Naive thymus-derived CD4-positive, alpha-beta T cell (primary cell): ENCODE measurements at places on chromosomes 1 and 21. TPM values are rescaled to one million over a fixed set of nuclear protein-coding genes. Genes with fewer than 3 reads are reported as not detected.

DNA sequence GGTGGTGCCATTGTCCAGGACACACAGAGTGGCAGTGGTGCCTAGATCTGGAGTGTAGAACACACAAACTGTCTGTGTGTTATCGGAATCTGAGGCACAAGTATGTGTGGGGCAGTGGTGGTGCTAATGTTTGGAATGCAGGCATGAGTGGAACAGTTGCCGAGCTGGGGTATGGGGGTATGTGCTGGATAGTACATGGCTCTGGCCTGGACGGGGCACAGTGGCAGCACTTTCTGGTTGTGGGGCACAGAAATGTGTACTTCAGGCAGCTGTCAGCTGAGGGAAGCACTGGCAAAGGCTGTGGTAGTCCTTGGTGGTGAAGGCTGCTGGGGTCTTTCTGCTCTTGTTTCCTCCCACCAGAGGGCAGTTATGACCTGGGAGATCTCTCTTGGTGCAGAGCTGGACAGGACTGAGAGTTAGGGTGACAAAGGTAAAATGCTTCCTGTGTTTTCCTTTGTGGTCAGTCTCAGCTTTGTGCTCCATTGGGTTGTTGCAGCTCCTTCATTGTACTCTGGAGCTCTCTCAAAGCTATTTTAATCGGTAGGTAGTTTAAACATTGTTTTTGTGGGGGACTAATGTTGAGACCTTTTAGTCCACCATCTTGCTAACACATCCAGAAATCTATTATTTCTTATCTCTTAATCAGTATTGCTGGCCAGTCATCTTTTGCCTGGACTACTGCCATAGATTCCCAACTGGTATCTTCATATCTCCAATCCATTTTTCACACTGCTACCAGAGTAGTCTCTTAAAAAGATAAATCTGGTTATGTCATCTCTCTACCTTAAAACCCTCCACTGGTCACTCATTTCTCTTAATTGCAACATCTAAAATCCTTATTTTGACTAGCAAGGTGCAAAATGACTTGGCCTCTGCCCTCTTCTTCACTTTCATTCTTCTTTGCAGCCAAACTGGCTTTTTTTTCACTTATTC is 83.9 kb upstream of the NBPF4 start:
- no peak overlapping the region for H3K4me3 ChIP-seq
- no peak overlapping the region for H3K27ac ChIP-seq
- H3K4me1 ChIP-seq: no peaks in the 10 kb centered on the region
- no peak for DNase-seq
- H3K27me3 ChIP-seq: no peaks in the 10 kb centered on the region

DNA sequence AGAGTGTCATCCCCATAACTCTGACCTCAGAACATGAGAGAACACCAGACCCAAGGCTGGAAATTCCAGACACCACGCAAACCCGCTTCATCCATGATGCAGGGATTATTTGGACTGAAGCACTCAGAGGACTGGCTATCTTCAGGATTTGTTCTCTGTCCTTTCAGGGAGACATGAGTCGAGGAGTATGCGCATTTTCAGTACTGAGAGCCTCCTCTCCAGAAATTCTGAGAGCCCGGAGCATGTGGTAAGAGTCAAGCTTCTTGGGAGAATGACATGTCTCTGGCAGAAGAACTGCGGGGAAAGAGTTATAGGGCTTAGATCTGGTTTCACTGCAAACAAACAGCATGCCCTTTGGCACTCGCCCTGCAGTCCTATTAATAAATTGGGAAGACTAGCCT is 6.9 kb downstream of the LAX1 start:
- H3K27me3 ChIP-seq: no peaks in the 10 kb centered on the region
- DNase-seq: no peak
- H3K4me3 ChIP-seq: no peak overlapping the region
- H3K4me1 ChIP-seq: peaks cover 20% of the 10 kb centered on the region

The MIXL1 gene
- total RNA-seq: not detected in 2 replicates

- no peak for DNase-seq
- H3K36me3 ChIP-seq: no peaks in the 10 kb centered on the region
- H3K4me1 ChIP-seq: no peaks in the 10 kb centered on the region
- no peak overlapping the region for H3K4me3 ChIP-seq
- H3K27me3 ChIP-seq: peaks cover 4% of the 10 kb centered on the region
These were observed 14.8 kb downstream of the LHX4 start for GRCh38 chr1:180244840-180245239.

DNA sequence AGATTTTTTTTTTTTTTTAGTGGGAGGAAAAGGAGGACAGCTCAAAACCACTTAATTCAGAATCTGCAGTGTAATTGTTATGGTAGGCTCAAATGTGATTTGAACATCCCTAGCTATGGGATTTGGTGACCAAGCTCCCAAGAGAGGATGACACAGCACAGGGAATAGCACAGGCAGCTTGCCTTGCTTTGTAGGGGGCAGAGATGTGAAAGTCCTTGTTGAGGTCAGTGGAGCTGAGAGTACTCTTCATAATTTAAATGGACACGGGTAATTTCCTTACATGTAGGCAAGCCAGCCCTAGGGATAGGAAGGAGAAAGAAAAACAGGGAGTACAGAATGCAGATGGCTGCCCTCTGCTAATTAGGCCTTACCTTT is 3.2 kb upstream of the UCK2 start:
- no peak overlapping the region for H3K27ac ChIP-seq
- no peak overlapping the region for H3K4me3 ChIP-seq

GRCh38 chr1:31598980-31599379 is 18.5 kb upstream of the HCRTR1 start:
- H3K4me3 ChIP-seq: no peak overlapping the region
- no peak for DNase-seq
- no peaks in the 10 kb centered on the region for H3K36me3 ChIP-seq
- no peak overlapping the region for H3K27ac ChIP-seq
- H3K4me1 ChIP-seq: no peaks in the 10 kb centered on the region
- no peaks in the 10 kb centered on the region for H3K27me3 ChIP-seq

DNA sequence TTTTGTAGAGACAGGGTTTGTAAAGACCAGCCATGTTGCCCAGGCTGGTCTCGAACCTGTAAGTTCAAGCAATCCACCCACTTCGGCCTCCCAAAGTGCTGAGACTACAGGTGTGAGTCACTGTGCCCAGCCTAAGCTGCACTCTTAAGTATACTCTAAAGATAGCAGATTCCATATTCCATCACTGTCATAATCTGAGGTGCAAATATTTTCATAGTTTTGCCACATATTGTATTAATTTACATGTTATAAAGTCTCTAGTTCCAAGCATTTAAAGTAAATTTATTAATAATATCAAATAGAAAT is 121.3 kb downstream of the HFM1 start:
- no peak overlapping the region for H3K27ac ChIP-seq
- H3K27me3 ChIP-seq: no peaks in the 10 kb centered on the region
- H3K36me3 ChIP-seq: no peaks in the 10 kb centered on the region
- no peaks in the 10 kb centered on the region for H3K4me1 ChIP-seq
- no peak overlapping the region for H3K4me3 ChIP-seq

DNA sequence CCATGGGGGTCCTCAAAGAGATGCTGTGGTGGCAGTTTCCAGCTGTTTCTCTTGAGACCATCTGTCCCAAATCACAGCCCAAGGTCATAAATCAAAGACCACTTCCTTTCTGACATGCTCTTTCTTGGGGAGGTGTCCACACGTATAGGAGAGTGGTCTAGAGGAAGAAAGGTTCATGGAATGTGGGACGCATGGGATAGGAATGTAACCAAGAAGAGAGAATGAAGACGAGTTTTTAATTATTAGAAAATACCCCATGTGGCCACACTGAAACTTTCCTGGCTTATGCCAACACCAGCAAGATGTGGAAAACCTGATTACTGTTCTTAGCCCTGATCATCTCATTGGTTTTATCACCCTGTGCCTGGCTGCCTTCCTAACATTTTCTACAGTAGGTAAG is 124.2 kb upstream of the IFFO2 start:
- H3K36me3 ChIP-seq: peaks cover 22% of the 10 kb centered on the region
- H3K27me3 ChIP-seq: no peaks in the 10 kb centered on the region
- H3K4me3 ChIP-seq: no peak overlapping the region
- H3K4me1 ChIP-seq: peaks cover 2% of the 10 kb centered on the region

GRCh38 chr1:236133339-236133738 is 9.0 kb upstream of the GPR137B start:
- no peaks in the 10 kb centered on the region for H3K27me3 ChIP-seq
- no peaks in the 10 kb centered on the region for H3K4me1 ChIP-seq
- H3K36me3 ChIP-seq: no peaks in the 10 kb centered on the region
- no peak for DNase-seq
- no peak overlapping the region for H3K27ac ChIP-seq

The RNU1-3 gene
- 2,907 TPM for total RNA-seq

- no peak overlapping the region for H3K27ac ChIP-seq
- no peak for DNase-seq
- H3K27me3 ChIP-seq: no peaks in the 10 kb centered on the region
- H3K4me1 ChIP-seq: no peaks in the 10 kb centered on the region
- H3K36me3 ChIP-seq: no peaks in the 10 kb centered on the region
- H3K4me3 ChIP-seq: no peak overlapping the region
These were observed 100.8 kb downstream of the UCK2 start for GRCh38 chr1:165928075-165928731.

The WNT4 gene
- not detected for total RNA-seq

DNA sequence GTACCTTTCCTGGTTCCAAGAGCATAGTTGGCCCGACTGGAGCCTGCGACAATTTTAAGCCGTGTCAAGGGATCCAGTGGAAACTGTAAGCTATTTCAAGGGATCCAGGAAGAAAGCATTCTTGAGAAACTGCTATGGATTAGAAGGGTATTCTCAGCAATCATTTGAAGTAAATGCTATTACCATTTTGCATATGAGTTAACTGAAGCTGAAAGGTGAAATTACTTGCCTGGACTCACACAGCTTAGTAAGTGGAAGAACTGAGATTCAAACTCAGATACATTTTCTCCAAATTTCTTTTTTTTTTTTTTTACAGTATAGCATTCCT is 589 bp downstream of the ZNF684 start:
- no peaks in the 10 kb centered on the region for H3K27me3 ChIP-seq
- peaks cover 17% of the 10 kb centered on the region for H3K4me1 ChIP-seq
- peak overlapping the region; percentile 80 for H3K27ac ChIP-seq
- peak overlapping the region; percentile 78 for H3K4me3 ChIP-seq

DNA sequence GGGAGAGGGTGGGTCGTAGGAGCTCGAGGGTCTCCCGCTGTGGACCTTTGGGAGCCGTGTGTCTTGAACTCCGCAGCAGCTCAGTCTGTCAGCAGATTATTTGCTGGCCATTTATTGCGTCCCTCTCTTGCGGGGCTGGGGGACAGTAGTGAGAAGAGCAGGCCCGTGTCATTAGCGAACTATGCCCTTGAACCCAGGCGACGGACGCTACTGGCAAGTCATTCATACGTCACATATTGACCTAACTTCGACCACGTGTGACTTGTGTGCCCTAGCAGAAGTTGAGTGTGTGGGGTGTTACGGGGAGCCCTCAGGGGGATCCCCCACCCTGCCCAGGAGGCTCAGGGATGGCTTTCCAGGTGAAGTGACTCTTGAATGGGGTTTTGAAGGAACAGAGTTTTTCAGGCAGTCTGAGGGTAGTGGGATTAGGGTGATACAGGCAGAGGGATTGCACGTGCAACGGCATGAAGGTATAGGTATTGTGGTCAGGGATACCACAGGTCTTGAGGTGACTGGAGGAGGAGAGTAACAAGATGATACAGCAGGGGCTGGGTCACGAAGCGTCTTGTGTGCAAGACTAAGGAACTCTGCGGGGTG is 13.0 kb downstream of the RCC1 start:
- peak overlapping the region; percentile 63 for H3K4me3 ChIP-seq
- peak overlapping the region; percentile 76 for H3K27ac ChIP-seq
- H3K27me3 ChIP-seq: no peaks in the 10 kb centered on the region
- H3K4me1 ChIP-seq: peaks cover 10% of the 10 kb centered on the region
- no peaks in the 10 kb centered on the region for H3K36me3 ChIP-seq

DNA sequence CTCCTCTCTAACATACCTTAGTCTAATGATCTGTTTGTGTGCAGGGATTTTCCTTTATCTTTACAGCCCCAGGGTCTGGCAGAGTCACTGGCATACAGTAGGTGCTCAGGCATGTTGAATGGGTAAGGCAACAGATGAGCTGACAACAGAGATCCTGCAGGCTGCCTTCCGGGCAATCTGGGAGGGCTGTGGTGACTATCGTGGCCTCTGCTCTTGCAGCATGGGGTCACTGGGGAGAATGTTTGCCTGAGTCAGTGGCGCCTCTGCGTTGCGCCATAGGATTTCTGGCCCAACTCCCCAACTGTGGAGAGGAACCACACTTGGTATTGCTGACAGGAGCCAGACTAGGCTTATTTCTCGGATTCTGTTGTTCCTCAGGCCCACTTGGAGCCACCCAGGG is 93.8 kb downstream of the LAMC2 start:
- H3K27me3 ChIP-seq: no peaks in the 10 kb centered on the region
- no peaks in the 10 kb centered on the region for H3K4me1 ChIP-seq
- no peak overlapping the region for H3K4me3 ChIP-seq
- no peaks in the 10 kb centered on the region for H3K36me3 ChIP-seq

- H3K4me1 ChIP-seq: no peaks in the 10 kb centered on the region
- H3K4me3 ChIP-seq: no peak overlapping the region
- DNase-seq: no peak
These were observed 229.5 kb downstream of the TOMM20 start for GRCh38 chr1:234899041-234899729.

GRCh38 chr1:75643460-75643859 is 32.5 kb upstream of the SLC44A5 start:
- no peaks in the 10 kb centered on the region for H3K36me3 ChIP-seq
- H3K4me3 ChIP-seq: no peak overlapping the region
- no peaks in the 10 kb centered on the region for H3K27me3 ChIP-seq

DNA sequence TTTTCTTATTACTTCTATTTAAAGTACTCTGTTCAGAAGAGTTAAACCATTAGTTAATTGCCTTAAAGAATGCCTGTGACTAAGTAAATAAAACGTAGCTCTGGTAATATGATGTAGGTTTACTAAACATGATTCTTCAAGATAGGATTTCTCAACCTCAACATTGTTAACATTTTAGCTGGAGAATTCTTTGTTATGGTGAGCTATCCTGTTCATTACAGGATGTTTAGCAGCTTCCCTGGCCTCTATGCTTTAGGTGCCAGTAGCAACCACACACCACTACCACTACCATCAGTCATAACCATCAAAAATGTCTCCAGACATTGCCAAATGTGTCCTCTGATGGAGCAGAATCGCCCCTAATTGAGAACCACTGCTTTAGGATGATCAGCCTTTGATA is 10.7 kb downstream of the RPF1 start:
- no peak for DNase-seq
- no peaks in the 10 kb centered on the region for H3K27me3 ChIP-seq
- H3K4me3 ChIP-seq: no peak overlapping the region
- no peak overlapping the region for H3K27ac ChIP-seq
- H3K36me3 ChIP-seq: peaks cover 53% of the 10 kb centered on the region

DNA sequence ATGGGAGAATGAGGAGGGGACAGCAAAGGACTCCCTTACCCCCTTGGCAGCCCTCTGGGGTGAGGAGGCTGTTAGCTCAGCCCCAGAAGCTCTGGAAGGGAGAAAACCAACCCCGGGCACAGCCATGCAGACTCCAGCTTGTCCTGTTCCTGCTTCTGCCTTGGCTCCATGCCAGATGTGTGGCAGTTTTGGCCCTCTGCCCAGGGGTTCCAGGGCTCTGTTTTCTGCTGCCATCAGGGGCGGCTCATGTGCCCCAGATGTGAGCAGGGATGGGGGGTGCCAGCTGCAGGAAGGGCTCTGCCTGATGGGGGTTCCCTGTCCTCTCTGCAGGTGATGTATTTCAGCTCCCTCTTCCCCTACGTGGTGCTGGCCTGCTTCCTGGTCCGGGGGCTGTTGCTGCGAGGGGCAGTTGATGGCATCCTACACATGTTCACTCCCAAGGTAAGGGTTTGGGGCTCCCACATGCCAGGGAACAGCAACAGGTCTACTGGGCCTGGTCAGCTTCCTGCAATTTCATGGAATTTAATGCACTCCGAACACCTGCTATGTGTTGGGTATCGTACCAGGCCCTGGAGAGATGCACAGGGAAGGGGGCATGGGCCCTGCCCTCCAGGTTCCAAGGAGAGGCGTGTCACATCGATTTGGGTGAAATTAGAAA is 26.1 kb downstream of the SLC6A17 start:
- no peak overlapping the region for H3K27ac ChIP-seq
- H3K4me1 ChIP-seq: no peaks in the 10 kb centered on the region
- no peaks in the 10 kb centered on the region for H3K27me3 ChIP-seq
